ENCODE measurements at places on chromosomes 5 and 9.

DNA sequence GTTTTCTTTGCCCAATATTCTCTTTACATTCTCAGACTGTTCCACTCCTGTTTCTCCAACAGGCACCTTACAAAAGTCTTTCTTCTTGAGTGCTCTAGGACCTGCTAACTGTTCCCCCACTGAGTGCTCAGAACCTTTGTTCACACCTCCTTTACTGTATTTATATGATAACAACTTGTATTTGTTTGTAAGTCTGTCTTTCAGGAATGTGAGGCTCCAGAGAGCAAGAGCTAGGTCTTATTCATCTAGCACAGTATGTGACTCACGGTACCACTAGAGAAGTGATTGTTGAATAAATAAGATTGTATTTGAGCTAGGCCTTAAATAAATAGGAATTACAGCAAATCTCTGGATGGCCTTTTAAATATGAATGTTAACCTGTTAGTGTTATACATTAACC is 42.5 kb upstream of the MYOT start:
- DNase-seq, result no peak

DNA sequence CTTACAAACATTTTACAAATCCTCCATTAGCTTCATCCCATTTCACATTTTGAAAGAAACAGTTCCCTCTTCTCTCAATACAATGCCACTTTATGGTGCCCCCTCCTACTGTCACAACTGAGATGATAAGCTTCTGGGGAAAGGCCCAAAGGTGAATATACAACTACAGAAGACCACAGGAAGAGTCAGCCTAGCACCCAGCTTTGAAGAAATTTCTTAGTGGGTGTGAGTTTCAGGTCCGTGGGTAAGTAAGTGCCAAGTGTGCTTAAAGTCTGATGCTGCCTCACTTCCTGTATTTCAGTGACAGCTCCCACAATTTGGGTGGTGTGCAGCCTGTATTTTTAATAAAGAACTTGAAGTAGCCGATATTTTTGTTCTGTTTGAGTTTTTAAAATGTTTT is 68.1 kb downstream of the ARHGEF28 start:
- DNase-seq, result no peak

GRCh38 chr5:108700930-108701329 is 46.8 kb upstream of the FER start:
- DNase-seq, result no peak

DNA sequence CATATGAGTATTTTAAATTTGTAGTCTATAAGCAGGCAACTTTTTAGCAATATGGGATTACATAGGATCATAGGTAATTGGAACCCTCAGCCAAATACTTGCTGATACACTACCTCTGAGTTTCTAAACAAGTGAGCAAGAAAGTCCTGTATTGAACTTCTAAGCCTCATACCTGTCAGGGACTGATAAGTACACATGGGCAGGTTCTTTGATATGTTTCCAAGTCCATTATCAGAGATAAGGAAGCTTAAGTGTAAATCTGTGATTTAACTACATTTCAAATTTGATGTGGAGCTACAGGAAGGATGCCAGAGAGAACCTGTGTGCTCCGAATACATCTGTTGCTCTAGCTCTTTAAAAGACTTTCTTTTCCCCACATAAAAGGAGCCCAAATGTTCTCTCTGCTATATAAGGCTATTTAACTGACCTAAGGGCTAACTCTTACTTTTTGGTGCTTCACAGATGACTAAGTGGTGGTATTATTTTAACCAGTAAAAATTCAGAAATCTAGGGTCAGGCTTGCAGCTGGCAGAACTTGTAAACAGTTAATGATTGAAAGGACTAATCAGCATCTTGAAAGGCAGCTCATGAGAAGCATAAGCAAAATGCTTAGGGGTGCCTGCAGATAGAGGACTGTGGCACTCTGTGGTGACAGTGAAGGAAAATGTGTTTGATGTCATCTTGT is 228.6 kb downstream of the NR3C1 start:
- DNase-seq, result no peak

GRCh38 chr9:138075496-138075895 is 197.9 kb downstream of the CACNA1B start:
- DNase-seq, result no peak

- no peak for DNase-seq
Measured at GRCh38 chr9:108486831-108487230, 369.0 kb downstream of the ACTL7B start.

DNA sequence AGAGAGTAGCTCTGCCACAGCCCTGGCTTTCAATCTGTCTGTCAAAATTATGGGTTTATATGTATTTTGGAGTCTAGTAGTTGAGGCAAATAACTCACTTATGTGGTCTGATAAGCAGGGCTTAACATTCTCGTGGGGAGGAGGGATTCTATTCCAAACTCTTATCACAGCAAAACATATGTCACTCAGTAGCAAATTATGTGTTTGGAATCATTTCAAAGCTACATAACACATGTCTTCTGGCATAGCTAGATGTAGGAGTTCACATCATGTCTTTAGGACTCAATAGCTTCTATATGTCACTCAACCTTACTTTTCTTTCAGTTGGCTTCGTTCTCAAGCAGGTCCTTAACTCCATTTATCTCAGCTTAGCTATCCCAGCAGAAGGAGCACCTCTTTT is 144.5 kb upstream of the SEMA6A start:
- DNase-seq, result no peak

- no peak for DNase-seq
Measured at GRCh38 chr5:28344836-28345433, 1306.5 kb upstream of the CDH9 start.

- no peak for DNase-seq
Measured at GRCh38 chr5:53373451-53374158, 106.8 kb upstream of the FST start.

DNA sequence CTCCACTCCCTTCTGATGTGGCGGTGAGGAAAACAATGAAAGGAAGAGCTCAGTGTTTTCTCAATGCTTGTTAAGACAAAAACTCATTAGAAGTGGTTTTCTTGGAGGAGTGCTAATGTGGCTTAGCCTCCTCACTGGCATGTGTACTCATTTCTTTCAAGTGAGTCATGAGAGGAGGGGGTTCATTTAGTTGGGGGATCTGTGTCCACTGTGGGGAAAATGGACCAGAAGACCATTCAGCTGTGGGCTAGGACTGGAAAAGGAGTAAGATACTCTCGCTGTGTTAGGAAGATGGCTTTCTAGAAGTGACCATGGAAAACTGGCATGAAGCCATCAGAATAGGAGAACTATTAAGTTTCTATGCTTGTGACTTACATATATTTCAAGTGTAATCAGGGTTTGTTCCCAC is 23.5 kb downstream of the KLF9 start:
- no peak for DNase-seq

DNA sequence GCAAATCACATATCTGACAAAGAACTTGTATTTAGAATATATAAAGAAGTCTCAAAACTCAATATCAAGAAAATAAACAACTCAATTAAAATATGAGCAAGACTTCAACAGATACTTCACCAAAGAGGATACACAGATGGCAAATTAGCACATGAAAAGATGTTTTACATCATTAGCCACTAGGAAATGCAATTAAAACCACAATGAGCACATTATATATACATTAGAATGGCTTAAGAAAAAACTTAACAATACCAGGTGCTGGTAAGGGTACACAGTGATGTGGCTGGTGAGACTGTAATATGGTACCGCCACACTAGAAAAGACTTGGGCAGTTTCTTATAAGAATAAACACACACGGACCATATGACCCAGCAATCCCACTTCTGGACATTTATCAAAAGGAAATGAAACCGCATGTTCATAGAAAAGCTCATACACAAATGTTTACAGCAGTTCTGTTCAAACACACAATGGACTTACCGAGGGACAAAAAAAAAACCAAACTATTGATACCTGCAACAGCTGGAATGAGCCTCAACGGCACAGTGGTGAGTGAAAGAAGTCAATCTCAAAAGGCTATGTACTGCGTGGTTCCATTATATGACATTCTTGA is 27.6 kb downstream of the SEMA4D start:
- no peak for DNase-seq

DNA sequence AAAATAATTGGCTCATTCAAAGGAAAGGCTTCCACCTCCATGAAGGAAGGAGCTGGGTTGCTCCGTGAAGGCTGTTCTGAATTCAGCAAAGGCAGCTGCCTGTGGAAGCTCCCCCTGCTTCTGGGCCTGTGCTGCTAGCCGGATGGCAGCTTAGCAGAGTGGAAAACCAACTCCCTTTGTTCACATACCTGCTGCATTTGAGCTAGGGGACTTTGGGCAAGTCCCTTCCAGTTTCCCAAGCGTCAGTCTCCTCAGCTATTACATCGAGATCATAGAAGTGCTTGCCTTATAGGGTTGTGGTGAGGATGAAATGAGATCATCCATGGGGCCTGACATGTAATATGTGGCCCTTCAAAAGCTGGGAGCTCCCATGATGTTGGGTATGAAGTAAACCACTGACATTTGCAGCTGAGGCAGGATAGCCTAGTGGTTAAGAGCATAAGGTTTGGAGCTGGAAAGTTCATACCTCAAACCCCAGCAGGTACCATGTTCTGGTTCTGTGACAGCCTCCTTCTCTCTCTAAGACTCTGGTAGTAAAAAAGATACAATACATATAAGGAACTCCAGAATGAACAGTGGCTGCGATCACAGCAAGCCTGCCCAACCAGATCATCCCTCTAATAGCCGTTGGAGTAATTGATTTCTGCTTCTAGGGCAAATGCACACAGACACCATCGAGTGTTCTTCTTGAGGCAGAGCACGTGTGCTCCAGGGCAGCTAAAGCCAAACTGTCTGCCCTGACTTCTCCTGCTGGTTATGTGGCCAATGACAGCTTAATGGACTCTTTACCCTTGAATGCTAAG is 11.0 kb upstream of the DENND1A start:
- DNase-seq, result no peak

- DNase-seq, result peak; percentile 4
Measured at GRCh38 chr5:158074992-158075769, 216.2 kb upstream of the CLINT1 start.

GRCh38 chr9:111192650-111193049 is 137.4 kb downstream of the OR2K2 start:
- no peak for DNase-seq

DNA sequence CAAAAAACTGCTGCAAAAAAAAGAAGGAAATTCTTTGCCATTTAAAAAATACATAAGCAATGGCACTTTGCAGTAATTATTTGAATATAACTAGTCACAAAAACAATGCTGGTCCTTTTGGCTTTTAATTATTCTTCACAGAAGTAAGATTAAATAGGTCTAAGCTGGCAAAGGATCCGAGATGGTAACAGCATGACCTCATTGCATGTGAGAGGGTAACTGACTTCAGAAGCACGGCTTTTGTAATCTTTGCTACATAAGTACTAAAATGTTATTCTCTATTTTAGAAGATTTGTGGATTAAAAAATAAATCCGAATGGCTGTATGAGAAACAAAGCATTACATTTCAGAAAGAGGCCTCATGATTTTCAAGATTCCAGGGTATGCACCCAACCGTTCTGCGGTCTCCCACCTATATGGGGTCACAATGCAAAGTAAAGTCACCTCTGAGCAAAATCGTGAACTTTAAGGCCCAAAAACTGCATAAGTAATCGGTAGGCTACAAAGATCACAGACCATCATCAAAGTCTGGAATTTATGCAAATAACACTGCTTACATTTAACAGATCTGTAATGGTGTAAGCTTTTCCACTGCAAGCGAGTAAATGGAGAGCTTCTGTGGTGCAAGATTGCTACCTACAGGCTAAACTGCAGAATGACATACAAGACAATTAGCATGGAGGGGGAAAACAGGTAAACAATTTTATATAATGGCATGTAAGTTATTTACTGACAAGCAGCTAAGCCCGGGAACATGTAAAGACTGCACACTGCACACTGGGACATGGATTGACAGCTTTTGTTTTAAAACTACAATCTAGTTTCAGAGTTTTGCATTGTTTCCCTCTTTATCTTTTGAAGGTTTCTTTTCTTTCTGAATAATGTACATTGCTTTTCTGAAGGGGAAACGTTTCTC is 231.6 kb downstream of the SLF1 start:
- DNase-seq, result no peak

DNA sequence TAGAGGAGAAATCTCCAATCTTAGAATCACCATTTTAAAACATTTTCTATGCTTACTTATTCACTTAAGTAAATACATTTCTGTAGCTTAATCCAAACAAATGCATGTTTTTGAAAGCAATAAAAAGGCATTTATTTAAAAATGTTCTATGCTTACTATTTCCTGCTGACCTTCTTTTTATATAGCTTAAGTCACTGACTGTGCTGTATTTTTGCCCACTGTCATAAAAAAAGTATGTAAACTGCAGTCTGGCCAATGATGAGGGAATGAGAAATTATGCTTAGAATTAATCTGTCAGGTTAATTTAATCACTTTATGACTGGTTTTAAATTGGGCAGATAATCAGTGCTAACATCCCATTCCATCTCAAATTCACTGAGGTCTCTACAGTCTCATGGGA is 20.1 kb downstream of the NUDT12 start:
- DNase-seq, result no peak

DNA sequence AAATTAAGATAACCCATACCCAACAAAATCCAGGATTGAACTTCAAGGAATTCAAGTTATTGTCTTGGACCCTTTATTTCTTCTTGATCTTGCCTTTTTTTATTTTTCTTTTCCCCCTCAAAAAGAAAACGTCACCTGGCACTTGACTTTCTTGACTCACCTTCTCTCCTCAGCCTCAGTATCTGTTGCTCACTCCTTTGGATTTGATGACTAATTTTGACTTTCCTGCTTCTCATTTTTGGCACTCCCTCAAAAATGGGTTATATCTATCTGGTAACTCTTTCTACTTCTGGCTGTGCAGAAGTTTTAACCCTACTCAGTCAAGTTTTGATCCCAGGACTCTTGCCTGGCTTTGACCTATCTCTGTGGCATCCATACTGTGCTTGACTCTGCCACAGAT is 66.6 kb upstream of the SPATA31D4 start:
- DNase-seq, result no peak

DNA sequence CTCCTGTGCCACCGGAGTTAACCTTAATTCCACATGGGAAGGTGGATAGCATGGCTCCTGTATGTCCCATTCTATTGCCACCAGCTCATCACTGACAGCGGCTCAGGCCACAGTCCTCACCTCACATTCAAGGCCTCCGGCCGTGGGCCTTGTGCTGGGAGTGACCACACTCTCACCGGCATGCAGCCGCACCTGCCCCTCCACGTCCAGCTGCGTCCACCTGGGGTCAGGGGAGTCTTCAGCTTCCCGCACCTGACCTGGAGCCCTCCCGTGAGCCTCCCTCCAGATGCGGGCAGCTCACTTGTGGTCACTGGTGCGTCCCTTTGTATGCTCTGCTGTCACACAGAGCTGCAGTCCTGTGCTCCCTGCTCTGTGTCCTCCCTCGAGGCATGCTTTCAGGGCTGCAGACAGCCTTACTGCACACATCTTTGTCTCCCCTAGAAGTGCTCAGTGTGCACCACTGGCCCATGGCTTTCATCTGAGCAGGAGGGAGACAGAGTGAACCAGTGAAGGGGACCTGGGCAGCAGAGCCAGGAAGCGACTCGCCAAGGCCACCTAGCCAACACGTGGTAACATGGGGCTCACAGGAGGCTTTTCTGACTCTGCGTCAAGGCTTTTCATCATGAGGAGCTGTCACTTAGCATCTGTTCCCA is 210.1 kb downstream of the ERCC6L2 start:
- no peak for DNase-seq

DNA sequence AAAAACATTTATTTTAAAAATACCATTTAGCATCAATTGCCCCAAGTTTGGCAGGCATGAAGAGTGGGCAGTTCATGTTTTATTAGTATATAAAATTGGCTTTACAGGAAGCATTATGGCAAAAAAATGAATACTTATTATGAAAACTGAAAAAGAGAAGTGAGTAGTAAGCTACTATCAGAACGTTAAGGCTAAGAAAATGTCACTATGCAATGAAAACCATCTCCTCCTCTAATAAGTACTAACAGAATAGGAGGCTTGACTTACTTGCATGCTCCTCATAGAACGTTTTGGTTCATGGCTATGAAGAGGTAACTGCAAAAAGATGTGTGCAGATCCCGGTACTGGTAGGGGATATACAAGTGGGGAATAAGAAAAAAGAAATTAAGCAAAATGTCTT is 23.6 kb downstream of the TICAM2 start:
- no peak for DNase-seq
